ENCODE measurements at places on chromosomes 3 and 15. TPM values are rescaled to one million over a fixed set of nuclear protein-coding genes. Genes with fewer than 3 reads are reported as not detected.

PLA2G4D gene
- total RNA-seq = not detected

CLDN16 gene
- not detected for total RNA-seq

TM6SF1 gene
- not detected for total RNA-seq

IL5RA gene
- total RNA-seq = not detected

PLSCR1 gene
- 47.6 TPM for total RNA-seq

TTLL13 gene
- 0.09 TPM for total RNA-seq

GABPB1 gene
- total RNA-seq = 32.9 TPM

HRH1 gene
- total RNA-seq = 8.0 TPM

IL17RB gene
- 1.1 TPM for total RNA-seq

BAHD1 gene
- 12.3 TPM for total RNA-seq

LCTL gene
- not detected for total RNA-seq

CHRD gene
- 0.48 TPM for total RNA-seq

CORO2B gene
- 3.2 TPM for total RNA-seq

GATM gene
- total RNA-seq = 2.1 TPM

XXYLT1 gene
- 13.8 TPM for total RNA-seq

PCOLCE2 gene
- total RNA-seq = 29.0 TPM

OSBPL10 gene
- 13.0 TPM for total RNA-seq

SPESP1 gene
- not detected for total RNA-seq

GOLGA6L4 gene
- 0.90 TPM for total RNA-seq

ATRIP gene
- total RNA-seq = 8.3 TPM

RTP3 gene
- total RNA-seq = not detected

SST gene
- total RNA-seq = not detected

RNF7 gene
- total RNA-seq = 146 TPM

PLSCR2 gene
- total RNA-seq = not detected

SLC12A1 gene
- not detected for total RNA-seq

PLSCR5 gene
- total RNA-seq = not detected
